ENCODE measurements at places on chromosomes 1 and 21. TPM values are rescaled to one million over a fixed set of nuclear protein-coding genes. Genes with fewer than 3 reads are reported as not detected.

LORICRIN gene
- not detected for polyA plus RNA-seq

CELA3A gene
- polyA plus RNA-seq: not detected

UBE4B gene
- 8.0 TPM for polyA plus RNA-seq

FCGR3B gene
- not detected for polyA plus RNA-seq

ANGPTL3 gene
- not detected for polyA plus RNA-seq

ST6GALNAC5 gene
- polyA plus RNA-seq: not detected

KCNH1 gene
- not detected for polyA plus RNA-seq

KRTAP20-1 gene
- not detected for polyA plus RNA-seq

PM20D1 gene
- 3.8 TPM for polyA plus RNA-seq

FOXO6 gene
- polyA plus RNA-seq: not detected

HFM1 gene
- not detected for polyA plus RNA-seq

GCSAML gene
- polyA plus RNA-seq: not detected

CFAP107 gene
- not detected for polyA plus RNA-seq

PERM1 gene
- not detected for polyA plus RNA-seq

BTBD8 gene
- polyA plus RNA-seq: 0.67 TPM

GJB4 gene
- polyA plus RNA-seq: not detected

TLCD4 gene
- polyA plus RNA-seq: 0.80 TPM

TMEM125 gene
- not detected for polyA plus RNA-seq

C1orf56 gene
- 3.5 TPM for polyA plus RNA-seq
